ENCODE measurements at places on chromosomes 7 and 10.

DNA sequence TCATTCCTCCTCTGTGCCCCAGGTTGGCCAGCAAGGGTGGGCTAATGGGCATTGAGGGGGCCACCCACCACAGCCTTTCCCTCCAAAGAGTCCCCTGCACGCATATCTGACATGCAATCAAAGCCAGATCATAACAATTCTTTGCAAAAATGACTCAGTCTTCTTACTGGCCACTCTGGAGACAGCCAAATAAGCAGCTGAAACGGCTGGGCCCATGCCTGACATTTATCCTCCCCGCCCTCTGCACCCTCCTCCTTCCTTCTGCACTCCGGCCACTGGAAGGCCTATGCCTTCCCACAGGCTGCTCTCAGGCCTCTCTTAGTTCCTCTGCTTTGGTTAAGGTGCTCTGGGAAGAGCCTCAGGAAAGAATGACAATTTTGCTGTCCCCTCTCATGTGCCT lies 29.2 kb upstream of the NPFFR1 start:
- peak; percentile 84 for DNase-seq

DNA sequence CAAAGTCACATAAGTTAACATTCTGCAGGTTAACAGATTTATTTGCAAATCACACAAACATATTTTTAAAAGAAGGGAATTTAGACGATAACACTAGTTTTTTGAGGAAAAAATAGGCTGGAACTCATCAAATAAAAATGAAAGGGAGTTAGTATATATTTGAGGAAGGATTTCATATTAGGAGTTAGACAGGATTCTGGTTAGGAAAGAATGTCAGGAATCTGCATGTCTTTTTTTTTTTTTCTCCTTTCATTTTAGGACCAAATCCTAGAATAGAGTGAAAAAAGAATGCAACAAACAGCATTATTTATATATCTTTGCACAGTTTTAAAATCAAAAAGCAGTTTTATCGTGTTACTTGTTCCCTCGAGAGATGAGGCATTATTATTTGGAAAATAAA lies 8.9 kb upstream of the TRDMT1 start:
- no peak for DNase-seq

DNA sequence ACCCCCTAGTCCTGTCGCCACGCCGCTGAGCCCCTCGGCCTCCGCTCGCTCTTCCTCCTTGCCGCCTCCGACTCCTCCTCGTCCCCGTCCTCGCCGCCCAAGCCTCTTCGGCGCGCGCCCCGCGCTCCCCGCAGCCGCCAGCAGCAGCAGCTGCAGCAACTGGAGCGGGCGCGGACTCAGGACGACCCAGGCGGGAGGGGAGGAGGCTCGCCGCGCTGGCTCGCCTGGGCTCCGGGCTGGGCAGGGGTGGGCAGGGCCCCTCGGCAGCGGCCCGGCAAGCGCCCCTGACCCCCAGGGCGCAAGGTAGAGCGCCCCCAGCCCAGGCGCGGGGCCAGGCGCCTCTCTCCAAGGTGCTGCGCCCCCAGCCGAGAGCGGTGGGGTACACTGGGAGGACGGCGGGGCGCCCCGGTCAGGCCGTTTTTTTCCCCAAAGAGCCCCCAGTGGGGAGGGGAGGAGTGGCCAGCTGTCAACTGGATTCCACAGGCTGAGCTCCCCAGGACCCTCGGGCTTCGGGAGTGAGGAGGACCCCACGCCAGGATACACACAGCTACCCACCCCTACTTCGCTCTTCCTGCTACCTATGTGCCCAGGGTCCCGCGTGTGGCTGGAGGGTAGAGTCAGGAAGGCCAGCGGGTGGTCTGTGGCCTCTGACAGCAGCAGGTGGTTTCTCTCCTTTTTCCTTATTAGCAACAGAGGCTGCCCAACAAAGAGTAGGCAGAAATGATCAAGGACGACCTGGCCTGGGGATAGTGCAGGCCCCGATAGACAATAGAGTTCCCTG lies 903 bp upstream of the KCNMA1 start:
- peak; percentile 72 for DNase-seq

GRCh38 chr10:95516774-95517373 lies 44.3 kb downstream of the SORBS1 start:
- no peak for DNase-seq

- no peak for DNase-seq
Observed at GRCh38 chr10:116472891-116473290, 45.2 kb downstream of the PNLIPRP3 start.

GRCh38 chr7:96418581-96418980 lies 96.7 kb upstream of the SLC25A13 start:
- no peak for DNase-seq

DNA sequence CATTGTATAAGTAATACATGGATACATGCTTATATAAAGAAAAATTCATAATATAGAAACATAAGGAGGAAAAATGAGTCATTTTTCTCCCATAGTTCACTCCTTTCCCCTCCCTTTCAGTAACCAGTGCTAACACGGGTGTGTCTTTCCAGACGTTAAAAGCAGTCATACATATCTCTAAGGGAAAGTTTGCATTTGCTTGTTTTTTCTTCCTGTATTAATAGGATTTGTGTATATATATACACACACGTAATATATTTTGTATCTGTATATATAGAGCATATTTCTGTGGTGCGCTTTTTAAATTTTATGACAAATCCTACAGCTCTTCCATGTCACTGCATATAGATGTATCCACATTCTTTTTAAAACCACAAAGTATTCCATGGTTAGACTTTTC lies 78.8 kb downstream of the RALA start:
- no peak for DNase-seq

DNA sequence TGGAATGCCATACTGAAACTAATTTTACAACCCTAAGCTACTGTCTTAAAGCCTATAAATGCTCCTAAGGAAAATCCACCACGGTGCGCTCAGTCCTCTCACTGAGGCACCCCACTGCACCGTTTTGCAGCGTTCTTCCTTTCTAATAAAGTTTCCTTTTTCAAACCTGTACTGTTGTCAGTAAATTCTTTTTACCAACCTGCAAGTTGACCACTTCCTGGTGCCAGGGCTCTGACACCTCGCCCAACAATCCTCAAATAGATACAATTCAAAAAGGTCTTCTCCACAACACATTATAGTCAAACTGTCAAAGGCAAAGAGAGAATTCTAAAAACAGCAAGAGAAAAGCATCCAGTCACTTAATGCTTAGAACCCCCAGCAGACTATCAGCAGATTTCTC lies 42.8 kb downstream of the HERPUD2 start:
- no peak for DNase-seq

DNA sequence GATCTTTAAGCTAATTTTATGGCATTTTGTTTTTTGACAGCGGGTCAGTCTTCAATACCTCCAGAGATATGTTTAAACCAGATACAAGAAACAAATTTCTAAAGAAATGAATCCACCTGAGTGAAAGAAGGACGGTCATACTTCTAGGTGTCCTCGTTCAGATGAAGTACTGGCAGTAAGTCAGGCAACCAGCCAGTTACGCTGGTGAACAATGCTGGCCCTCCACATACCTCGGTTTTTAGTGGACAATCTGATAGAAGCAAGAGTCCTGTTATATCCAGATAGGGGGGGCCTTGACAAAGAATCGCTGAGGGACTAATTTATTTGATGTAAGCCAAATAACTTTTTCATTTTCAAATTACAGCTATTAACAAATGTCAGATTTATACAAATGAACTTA lies 266.4 kb upstream of the KLF14 start:
- no peak for DNase-seq

DNA sequence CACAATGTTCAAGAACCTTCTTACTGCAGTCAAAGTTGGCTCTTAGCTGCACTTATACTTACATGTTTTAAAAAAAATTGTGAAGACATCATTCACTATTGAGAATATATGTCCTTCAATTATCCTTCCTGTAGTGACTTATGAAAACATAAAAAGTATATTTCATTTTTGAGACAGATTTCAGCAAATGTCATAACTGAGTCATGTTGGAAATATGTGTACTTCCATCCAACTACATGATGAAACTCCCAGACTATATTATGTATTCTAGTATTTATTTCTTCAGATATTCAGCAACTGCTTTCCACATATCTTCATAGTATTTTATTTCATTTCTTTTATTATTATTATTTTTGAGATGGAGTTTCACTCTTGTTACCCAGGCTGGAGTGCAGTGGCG lies 160.2 kb downstream of the ARHGAP12 start:
- DNase-seq: no peak

DNA sequence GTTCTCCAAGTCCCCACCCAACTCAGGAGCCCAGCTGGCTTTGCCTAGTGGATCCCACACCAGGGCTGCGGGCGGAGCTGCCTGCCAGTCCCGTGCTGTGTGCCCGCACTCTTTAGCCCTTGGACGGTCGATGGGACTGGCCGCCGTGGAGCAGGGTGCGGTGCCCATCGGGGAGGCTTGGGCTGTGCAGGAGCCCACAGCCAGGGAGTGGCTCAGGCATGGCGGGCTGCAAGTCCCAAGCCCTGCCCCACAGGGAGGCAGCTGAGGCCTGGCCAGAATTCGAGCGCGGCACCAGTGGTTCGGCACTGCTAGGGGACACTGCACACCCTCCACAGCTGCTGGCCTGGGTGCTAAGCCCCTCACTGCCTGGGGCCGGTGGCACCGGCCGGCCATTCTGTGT lies 159.7 kb downstream of the ANKRD30A start:
- DNase-seq: no peak

GRCh38 chr7:106050002-106050745 lies 61.9 kb downstream of the SYPL1 start:
- peak; percentile 76 for DNase-seq

Measured in AG20443 (cell line).